ENCODE measurements at places on chromosomes 3 and 15.

DNA sequence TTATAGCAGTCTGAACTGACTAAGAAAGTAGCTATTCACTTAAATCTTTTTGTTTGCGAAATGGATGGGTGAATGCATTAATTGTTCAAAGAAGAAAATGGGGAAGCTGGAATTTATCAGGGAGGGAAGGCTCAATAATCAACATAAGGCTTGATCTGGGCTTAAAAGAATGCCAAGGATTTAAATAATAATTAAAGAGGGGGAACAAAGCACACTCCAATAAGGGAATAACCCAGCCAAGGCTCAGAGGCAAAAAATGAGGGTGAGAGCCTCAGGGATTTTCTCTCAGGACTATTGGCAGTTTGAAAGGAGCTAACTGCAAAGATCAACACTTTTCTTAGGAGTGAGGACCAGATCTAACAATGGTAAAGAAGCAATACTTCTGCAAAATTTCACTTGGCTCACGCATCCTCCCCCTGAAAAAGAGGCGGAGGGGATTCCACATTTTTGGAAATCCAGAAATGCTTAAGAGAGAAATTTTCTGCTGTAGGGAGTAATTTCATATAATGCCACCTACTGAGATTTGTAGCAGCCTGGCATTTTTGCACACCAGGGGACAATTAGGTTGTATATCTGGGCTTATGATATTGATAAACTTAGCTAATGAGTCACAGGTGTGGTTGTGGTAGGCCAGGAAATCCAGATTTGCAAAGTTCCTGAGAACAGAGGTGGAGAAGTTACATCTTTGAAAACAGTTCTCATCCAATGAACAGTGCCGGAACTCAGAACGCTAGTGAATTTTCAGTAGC lies 405.1 kb downstream of the TUSC7 start:
- no peak for DNase-seq

GRCh38 chr3:44284949-44285348 lies 43.3 kb downstream of the TOPAZ1 start:
- no peak for DNase-seq

DNA sequence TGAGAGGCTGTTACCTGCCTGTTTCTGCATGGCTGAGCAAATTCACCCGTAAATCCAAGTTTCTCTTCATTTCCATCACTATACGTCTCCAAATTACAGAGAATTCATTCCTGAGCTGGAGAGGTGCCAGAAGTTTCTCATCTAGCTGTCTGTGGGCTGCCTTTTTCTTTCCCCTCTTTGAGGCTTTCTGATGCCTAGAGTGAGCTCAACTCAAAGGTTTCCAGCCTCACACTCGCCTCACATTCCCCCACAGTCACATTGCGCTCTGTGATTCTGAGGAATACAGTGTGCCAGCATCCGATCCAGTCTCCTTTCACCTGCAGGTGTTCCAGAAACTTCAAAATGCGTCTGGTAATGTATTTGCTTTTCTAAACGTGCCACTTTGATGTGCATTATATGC lies 267.2 kb downstream of the MFSD1 start:
- DNase-seq, result no peak

DNA sequence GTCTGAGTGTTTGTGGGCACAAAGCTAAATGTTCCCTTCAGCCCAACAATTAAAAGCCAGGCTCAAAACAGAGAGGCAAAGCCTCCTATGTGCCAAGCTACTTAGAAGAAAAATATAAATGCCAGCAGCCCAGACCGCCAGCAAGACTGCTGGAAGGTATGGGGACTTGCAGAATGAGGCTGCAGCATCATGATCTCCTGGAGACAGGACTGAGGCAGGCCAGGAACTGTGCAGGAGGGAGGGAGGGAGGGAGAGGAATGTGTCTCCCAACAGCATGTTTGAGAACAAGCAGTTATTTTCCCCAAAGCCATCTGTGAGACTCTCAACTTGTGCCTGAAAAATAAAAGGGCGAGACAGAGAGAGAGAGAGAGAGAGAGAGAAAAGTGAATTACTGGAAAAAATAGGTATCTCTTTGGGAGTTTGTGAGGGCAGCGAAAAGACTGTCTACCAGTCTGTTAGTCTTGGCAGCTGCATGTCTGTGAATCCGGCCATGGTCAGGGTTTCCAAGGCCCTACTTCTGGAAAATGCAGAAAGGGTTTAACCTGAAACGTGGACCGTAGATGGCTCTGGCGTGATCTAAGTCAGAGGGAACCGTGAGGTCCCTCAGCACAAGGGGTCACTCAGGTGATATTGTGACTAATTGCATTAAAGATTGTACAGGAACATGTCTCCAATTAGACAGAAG lies 139.7 kb upstream of the COL8A1 start:
- DNase-seq, result no peak

DNA sequence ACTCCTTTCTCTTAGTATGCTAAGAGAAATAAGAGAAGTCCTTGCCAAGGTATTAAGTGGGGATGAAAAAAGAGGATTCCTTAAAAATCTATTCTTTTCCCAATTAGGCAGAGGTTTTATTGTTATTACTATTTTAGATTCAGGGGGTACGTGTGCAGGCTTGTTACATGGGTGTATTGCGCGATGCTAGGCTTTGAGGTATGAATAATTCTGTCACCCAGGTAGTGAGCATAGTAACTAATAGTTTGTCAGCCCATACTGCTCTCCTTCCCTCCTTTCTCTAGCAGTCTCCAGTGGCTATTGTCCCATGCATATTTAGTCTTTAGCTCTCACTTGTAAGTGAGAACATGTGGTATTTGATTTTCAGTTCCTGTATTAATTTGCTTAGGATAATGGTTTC lies 83.9 kb downstream of the LEKR1 start:
- DNase-seq, result no peak

DNA sequence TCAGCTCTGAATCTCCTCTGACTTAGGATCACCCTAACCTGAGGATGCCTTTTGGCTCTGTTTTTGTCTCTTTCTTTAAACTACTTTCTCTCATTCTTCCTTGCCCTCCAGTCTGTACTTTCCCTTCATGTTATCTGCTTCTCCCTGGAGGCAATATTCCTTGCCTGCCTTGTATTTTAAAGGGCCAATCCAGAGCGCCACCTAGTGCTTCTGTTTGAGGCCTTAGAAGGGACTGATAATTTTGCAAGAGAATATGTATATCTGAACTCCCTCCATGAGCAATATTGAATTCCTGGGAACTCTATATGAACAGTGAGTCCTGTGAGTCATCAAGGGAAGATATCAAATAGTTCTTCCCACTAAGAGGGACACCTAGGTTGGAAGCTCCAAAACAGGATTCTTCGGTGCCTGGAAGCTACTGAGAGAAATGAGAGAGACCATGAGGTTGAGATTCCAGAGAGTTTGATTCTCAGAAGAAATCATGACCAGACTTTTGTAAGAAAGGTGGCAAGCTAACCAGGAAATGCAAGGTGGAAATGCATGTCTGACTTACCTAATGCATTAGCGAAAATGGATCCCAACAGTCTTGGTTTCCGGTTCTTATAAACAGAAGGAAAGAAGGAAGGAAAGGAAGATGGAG lies 203.8 kb upstream of the CD96 start:
- no peak for DNase-seq

DNA sequence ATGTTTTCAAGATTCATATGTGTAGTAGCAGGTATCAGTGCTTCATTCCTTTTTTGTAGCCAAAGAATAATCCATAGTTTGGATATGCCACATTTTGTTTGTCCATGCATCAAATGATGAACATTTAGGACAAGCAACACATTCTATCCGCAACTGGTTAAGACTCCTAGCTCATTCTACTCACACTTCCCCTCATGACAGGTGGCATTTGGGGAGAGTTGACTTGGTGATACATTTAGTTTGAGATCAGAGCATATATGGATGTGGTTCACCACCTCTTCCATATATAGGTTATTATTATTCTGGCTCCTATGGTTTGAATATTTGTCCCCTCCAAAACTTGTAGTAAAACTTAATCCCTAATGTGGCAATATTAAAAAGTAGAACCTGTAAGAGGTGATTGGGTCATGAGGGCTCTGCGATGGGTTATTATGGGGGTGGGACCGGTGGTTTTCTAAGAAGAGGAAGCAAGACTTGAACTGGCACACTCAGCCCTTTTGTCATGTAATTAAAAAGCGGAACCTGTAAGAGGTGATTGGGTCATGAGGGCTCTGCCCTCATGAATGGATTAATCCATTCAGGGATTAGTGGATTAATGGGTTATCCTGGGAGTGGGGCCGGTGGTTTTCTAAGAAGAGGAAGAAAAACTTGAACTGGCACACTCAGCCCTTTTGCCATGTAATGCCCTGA lies 75.3 kb upstream of the HRH1 start:
- no peak for DNase-seq

- DNase-seq, result no peak
Observed at GRCh38 chr3:187274315-187274976, 17.1 kb downstream of the MASP1 start.

GRCh38 chr3:141288336-141288990 lies 56.8 kb downstream of the PXYLP1 start:
- DNase-seq, result no peak

DNA sequence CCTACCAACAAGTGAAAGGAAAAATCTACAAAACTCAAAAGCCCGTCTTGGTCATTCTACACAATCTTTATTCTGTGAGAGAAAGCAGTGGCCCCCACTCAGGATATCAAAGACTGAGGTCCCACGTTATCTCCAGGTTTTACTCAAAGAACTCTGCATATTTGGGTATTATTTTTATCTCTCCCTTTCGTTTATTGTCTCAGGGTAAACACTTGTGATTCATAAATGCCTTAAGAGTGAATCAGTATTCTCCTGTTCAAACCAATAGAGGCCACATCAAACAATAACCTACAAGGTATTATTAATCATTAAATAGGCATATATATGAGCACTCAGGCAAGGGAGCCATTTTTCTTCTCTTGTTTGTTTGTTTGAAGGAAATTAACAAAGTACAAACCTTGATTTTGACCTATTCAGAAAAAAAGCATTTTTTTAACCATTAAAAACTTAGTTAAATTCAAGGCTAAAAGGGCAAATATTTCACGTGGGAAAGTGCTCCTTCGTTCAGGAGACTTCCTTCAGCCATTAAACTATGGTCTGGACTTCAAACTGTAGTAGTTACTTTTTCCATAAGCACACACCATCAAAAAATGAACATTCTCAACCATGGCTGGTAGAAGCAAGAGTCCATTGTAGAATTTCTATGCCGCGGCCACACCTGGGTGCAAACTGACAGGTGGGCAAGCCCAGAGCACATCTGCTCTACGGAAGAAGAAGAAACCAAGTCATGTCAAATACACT lies 13.9 kb upstream of the HES1 start:
- no peak for DNase-seq

GRCh38 chr3:53166781-53167291 lies 5.8 kb downstream of the PRKCD start:
- DNase-seq, result no peak

GRCh38 chr3:111069974-111070771 lies 1.4 kb upstream of the NECTIN3 start:
- no peak for DNase-seq

DNA sequence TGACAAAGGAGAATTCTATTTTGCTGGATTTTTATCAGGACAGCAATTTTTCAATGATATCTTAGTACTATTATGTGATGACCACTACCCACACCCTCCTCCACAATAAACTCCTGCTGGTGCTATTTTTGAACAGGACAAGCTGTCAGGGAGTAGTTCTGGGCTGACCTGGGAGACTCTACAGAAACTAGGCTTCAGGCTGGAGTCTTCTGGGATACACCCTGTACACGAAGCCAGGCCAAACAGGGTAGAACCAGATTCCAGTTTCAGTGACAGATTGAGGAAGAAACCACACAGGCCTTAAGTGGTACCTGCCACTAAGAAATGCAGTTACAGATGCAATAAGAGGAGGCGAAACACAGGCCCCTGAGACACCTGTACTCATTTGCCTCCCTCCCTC lies 12.8 kb downstream of the NMNAT3 start:
- DNase-seq, result no peak

GRCh38 chr3:39907981-39908380 lies 98.6 kb downstream of the MYRIP start:
- no peak for DNase-seq

- no peak for DNase-seq
Observed at GRCh38 chr3:116087426-116087825, 357.9 kb downstream of the LSAMP start.

DNA sequence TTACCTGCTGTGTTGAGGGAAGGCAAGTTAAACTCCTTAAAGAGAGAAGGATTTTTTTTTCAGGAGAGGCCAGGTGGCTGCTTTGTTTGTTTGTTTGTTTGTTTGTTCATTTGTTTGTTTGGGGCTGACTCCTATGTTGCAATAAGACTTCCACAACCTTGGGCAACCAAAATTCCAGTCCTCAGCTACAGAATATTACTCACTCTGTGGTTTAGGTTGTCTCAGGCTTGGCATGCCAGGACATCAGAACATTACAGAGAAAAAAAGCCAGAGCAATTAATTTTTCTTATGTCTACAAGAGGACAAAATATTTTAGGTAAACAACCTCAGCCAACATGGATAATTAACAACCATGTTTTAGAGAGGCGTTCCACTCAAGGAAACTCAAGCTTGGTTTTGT lies 156.7 kb upstream of the ATP11B start:
- no peak for DNase-seq

- DNase-seq, result no peak
Observed at GRCh38 chr3:108985844-108986243, 32.2 kb upstream of the GUCA1C start.

DNA sequence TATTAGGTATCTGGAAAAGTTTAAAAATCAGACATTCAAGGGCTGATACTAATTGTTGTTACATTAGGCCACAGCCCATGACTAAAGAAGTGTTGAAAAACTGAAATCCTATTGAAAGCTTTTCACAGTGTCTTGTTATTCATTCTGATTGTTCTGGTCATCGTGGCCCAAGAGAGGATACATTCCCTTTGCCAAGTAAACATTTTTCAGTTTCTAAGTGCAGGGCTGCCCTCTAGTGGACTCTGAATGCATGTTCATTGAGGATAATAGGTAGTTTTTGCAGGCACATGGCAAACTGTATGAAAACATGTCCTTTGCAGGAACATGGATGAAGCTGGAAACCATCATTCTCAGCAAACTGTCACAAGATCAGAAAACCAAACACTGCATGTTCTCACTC lies 181.1 kb downstream of the MYRIP start:
- DNase-seq, result no peak

GRCh38 chr15:89383365-89384175 lies 48.9 kb upstream of the POLG start:
- no peak for DNase-seq

DNA sequence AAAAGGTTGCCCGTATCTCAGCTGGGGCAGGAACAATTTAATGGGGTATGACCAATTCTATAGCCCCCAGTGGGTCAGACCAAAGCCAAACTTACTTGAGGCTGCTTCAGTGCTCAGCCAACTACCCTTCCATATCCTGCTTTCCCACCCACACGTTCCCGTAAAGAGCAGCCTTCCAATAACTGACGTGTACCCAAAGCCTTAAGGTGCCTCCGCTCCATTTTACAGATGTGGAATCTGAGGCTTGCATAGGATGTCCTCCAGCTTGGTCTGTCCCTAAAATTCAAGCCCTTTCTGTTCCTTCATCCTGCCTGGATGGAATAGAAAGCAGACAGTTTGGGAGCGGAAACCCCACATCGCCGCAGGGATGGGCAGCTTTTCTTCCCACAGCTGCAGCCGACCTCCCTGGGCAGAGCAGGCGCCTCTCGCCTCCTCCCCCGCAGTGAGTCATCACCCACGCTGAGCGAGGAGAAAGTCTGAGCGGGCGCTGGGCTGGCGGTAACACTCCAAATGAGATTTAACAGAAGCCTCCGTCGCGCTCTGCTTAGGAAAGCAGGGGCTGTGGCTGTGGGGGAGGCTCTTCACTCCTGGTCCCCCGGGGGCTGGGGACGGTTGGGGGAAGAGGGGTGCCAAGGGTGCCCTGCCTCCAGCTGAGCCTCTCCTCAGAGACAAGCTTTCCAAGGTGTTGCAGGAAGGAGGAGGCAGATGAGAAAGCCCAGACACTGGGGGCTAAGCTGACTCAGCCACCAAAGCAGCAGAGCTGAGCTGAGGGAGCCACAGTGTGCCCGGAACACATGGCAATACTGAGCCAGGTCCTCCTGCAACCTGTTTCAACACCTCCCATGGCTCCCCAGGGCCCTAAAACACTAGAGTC lies 57.8 kb upstream of the HRH1 start:
- DNase-seq, result no peak
